CD8-positive, alpha-beta memory T cell (primary cell): ENCODE measurements at places on chromosomes 7 and 10. TPM values are rescaled to one million over a fixed set of nuclear protein-coding genes. Genes with fewer than 3 reads are reported as not detected.

The ADRA2A gene
- not detected for total RNA-seq

The GATAD1 gene
- total RNA-seq = 18.3 TPM

DNA sequence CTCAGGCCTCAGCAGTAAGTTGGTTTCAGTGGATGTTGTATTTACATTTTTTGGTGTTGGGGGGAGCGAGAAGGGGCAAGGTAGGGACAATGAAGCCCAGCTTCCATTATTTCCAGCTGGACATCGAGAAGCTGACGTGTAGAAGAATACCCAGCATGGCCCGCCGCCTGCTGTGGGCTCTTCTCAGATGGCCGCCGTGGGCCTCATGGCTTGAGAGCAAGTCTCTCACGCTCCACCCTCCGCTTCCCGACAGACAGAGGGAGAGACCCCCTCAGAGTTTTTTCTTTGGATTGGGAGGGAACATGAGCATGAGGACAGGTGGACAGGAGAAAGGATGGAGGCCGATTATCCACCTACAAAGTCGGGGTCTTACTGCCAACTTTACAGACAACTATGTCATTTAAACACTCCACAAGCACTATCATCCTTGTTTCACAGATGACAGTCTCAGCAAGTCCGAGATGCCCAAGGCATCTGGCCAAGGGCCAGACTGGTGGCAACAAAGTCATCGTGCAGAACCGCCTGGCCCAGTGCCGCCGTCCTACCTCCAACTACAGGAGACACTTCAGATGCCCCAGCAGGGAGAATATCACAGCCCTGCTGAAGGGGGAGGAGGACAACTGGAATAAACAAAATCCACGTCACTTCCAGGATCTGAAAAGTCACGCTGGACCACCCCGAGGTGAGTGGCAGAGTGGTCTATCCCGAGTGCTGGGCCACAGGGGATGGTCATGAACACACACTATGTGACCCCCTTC lies 195.9 kb downstream of the DIP2C start:
- DNase-seq = no peak
- no peaks in the 10 kb centered on the region for H3K36me3 ChIP-seq
- H3K27ac ChIP-seq = no peak overlapping the region
- H3K4me3 ChIP-seq = no peak overlapping the region
- H3K4me1 ChIP-seq = no peaks in the 10 kb centered on the region

- H3K27me3 ChIP-seq = no peaks in the 10 kb centered on the region
- no peak for DNase-seq
- no peak overlapping the region for H3K27ac ChIP-seq
- H3K36me3 ChIP-seq = no peaks in the 10 kb centered on the region
- no peaks in the 10 kb centered on the region for H3K4me1 ChIP-seq
- H3K4me3 ChIP-seq = no peak overlapping the region
These were observed 39.4 kb upstream of the CFAP46 start for GRCh38 chr10:132981746-132982145.

DNA sequence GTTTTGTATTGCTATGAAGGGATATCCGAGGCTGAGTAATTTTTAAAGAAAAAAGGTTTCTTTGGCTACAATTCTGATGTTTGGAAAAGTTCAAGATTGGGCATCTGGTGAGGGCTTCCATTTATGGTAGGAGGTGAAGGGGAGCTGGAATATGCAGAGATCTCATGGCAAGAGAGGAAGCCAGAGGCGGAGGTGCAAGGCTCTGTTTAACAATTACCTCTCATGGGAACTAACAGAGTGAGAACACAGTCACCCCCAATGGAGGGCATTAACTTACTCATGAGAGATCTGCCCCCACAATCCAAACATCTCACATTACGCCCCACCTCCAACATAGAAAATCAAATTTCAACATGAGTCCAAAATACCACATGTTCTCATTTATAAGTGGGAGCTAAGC lies 62.0 kb downstream of the AKR1D1 start:
- H3K4me3 ChIP-seq = no peak overlapping the region
- H3K27me3 ChIP-seq = no peaks in the 10 kb centered on the region
- no peaks in the 10 kb centered on the region for H3K4me1 ChIP-seq
- H3K27ac ChIP-seq = no peak overlapping the region
- no peak for DNase-seq
- no peaks in the 10 kb centered on the region for H3K36me3 ChIP-seq

- no peak for DNase-seq
- H3K4me1 ChIP-seq = peaks cover 53% of the 10 kb centered on the region
- H3K36me3 ChIP-seq = peaks cover 18% of the 10 kb centered on the region
- H3K4me3 ChIP-seq = no peak overlapping the region
These were observed 214.6 kb downstream of the SFMBT2 start for GRCh38 chr10:7196284-7196683.

- no peak for DNase-seq
- H3K27me3 ChIP-seq = no peaks in the 10 kb centered on the region
- H3K4me1 ChIP-seq = peaks cover 43% of the 10 kb centered on the region
- no peak overlapping the region for H3K4me3 ChIP-seq
- no peak overlapping the region for H3K27ac ChIP-seq
These were observed 8.7 kb downstream of the DUSP5 start for GRCh38 chr10:110506448-110506847.
